ENCODE measurements at places on chromosomes 2 and 18.

GRCh38 chr2:75571730-75572430 is 11.1 kb upstream of the EVA1A start:
- DNase-seq: no peak

DNA sequence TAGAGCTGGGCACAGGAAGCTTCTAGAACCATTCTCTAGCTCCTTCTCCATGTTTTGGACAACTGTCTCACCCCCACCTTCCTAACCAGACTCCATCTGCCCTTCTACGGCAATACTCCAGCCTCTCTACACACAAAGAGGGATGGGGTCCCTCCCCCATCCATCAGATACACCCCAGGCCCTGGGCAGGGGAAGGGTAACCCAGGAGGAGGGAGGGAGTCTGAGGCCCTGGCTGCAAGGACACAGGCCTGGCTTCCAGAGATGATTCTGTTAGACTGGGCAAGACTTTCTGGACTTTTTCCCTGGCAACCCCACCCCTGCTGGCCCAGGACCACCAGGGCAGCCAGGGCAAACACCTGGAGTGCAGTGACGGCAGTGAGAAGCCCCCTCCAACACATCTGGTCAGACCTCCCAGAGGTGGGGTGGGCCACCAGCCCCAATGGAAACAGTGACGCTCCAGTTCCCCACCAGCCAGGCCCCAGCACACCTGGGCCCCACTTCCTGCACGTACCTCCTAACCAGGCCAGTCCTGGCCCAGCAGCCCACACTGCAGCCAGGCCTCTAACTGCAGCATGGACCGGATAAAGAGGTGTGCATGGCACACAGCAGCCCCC is 6.5 kb downstream of the CYP26B1 start:
- no peak for DNase-seq

- DNase-seq: no peak
Observed at GRCh38 chr2:223865907-223866508, 28.6 kb upstream of the AP1S3 start.

GRCh38 chr2:179824961-179825360 is 36.5 kb downstream of the ZNF385B start:
- DNase-seq: no peak

- DNase-seq: no peak
Observed at GRCh38 chr2:60652832-60653340, 99.4 kb upstream of the BCL11A start.

DNA sequence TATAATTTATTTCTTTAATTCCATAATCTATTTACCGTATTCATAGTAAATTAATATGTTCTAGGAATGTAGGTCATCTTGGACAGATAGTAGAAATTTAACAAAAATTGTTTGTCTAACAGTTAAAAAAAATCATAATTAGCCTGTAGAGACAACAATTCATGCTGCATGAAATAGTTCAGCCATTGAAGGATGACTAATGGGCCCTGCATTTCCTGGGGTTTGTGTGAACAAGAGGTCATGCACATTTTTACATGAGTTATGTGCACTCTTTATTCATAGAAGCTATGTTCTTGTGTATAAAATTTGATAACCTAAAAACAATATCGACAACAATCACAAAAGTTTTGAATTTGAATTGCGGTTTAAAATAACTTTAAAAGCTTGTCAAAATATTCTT is 1663.6 kb downstream of the SUCLG1 start:
- no peak for DNase-seq

DNA sequence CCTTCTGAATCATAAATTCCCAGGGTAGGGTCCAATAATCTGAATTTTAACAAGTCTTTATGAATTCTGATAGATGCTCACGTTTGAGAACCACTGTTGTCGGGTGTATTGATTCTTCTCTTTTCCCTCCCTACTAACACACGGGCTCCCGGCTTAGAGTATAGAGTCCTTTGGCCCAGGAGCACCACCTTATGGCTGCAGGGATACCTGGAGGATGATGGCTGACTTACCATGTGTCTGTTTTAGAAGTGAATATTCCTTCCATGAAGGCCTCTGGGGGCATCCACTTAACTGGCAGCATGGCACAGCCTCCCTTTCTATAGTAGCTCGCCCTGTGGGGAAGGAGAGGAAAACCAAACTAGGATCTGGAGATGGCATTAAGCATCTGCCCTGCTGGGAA is 91.7 kb downstream of the CLIP4 start:
- no peak for DNase-seq

GRCh38 chr2:105391058-105391627 is 7.7 kb downstream of the FHL2 start:
- DNase-seq: no peak

DNA sequence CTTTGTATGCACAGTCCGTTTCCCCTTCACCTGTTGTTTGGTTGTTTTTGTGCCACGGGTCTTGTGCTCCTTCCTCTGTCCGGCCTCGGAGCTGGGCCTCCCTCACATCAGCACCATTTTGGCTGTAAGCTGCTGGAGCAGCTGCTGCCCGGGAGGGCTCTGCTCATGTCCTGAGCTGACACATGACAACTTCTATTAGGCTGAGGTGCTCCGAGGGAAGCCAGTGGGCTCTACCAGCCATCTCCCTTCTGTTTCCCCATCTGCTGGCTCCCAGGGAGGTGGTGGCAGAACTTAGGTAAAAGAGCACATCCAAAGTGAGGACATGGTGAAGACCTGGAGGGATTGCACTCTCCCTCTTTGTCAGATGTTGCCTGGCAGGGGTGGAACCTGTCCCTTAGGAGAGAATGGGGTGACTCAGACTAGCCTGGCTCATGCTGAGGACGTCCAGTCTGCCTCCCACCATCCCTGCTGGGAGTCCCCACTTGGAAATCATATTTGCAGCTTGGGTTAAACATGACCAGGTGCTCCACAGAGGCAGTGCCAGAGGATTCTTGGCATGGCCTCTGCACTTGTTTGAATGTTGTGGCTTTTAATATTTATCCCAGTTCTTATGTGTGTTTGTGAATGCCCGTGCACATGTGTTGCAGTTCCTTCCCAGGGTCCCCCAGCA is 49.8 kb upstream of the TNP1 start:
- DNase-seq: no peak

- DNase-seq: no peak
Observed at GRCh38 chr2:11314487-11314886, 29.9 kb downstream of the ROCK2 start.

- no peak for DNase-seq
Observed at GRCh38 chr2:112087346-112088020, 32.4 kb downstream of the TMEM87B start.

DNA sequence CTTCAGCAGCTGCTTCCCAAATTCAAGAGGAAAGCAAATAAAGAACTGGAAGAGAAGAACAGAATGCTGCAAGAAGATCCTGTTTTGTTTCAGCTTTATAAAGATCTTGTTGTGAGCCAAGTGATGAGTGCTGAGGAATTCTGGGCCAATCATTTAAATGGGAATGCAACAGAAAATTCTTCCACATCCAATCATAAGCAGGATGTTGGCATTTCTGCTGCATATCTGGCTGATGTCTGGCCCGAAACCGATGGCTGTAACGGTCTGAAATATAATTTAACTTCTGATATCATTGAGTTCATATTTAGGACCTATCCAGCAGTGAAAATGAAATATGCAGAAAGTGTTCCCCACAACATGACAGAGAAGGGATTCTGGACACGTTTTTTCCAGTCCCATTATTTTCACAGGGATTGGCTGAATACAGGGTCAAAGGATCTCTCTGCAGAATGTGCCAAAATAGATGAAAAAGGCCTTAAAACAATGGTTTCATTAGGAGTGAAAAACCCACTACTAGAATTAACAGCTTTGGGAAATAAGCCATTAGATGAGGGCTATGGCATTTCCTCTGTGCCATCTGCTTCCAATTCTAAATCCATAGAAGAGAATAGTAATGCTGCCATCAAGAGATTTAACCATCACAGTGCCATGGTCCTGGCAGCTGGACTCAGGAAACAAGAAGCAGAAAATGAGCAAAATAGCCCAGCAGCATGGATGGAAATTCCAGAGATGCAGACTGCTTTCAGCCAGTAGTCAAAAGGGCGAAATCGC is 175.6 kb downstream of the MC4R start:
- no peak for DNase-seq

DNA sequence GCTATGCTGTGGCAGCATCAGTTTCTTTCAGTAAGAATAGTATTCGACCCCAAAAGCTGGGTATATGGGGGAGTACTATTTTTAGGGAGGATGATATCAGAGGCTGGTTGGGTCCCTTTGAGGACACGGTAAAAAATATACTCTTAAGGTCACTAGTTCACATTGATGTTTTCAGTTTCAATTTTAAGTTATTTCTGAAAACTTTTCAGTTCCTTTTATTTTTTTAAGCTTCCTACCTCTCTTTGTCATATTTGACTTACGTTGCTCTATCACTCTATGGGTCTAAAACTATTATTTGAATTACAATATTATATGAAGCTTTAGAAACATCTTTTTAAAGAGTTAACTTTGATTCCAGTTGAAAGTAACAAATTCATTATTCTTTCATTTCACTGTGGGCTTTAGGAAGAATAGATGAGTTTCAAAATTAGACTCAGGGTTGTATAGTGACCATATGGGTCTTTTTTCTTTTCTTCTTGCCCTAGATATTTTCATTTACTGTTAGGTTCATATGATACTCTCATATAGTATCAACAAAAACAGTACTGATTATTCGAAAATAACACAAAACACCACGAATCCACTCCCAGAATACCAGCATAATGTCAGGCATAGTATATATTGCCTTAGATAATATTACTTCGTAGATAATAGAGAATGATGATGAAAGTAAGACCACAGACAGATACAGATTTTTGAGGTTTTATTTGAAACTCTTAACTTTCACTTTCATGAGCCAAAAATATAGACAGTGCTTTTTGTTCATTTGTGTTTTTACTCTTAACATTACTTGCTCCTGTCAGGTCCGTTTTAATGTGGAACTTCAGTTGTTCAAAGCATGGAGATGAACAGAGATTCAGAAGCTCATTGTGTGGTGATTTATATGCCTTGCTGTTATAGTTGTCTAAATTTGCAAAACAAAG is 9.8 kb downstream of the RMDN2 start:
- no peak for DNase-seq

DNA sequence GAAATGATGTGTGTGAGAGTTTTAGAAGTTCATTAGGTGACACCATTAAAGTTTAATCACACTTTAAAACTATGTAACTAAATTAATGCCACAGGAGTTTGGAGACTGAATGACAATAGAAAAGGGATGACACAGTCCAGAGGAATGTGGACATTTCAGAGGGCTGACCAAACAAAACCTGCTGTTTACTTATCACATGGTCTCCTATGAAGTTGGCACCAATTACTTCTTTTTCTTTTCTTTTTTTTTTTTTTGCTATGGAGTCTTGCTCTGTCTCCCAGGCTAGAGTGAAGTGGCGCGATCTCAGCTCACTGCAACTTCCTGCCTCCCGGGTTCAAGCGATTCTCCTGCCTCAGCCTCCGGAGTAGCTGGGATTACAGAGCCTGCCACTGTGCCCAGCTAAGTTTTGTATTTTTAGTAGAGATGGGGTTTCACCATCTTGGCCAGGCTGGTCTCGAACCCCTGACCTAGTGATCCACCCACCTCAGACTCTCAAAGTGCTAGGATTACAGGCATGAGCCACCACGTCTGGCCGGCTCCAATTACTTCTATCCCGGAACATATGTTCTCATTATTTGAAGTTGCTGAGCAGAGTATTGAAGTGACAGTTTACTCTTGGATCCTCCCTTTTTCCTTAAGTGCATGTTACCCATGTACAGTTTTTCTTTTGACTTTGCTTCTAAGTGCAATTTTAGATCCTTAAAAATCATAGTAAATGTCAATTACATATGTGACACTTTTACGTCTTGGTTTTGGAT is 4.3 kb downstream of the AGPS start:
- no peak for DNase-seq

GRCh38 chr2:168526641-168527040 is 70.6 kb downstream of the CERS6 start:
- DNase-seq: no peak

- DNase-seq: no peak
Observed at GRCh38 chr2:199144036-199144435, 313.7 kb downstream of the SATB2 start.

GRCh38 chr2:46003903-46004473 is 293.2 kb upstream of the EPAS1 start:
- no peak for DNase-seq

- no peak for DNase-seq
Observed at GRCh38 chr18:49481317-49481716, 5.7 kb downstream of the C18orf32 start.

GRCh38 chr2:41294331-41294730 is 753.5 kb upstream of the PKDCC start:
- no peak for DNase-seq

DNA sequence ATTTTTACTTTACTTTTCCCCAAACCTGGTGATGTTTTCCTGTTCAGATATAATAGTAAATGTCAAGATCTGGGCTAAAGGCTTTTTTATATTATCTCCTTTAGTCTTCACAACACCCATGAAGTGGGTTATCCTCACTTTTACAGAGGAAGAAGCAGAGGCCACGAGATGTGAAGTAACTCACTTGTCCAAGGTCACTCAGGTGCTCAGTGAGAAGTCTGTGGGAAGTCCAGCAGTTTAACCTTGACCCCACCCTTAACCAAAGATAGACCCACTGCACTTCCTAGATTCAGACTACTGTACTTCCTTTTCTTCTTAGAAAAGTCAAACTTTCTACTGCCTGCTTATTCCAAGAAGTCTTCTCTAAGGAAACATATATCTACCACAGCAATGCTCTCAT is 56.3 kb upstream of the STAT1 start:
- DNase-seq: no peak

DNA sequence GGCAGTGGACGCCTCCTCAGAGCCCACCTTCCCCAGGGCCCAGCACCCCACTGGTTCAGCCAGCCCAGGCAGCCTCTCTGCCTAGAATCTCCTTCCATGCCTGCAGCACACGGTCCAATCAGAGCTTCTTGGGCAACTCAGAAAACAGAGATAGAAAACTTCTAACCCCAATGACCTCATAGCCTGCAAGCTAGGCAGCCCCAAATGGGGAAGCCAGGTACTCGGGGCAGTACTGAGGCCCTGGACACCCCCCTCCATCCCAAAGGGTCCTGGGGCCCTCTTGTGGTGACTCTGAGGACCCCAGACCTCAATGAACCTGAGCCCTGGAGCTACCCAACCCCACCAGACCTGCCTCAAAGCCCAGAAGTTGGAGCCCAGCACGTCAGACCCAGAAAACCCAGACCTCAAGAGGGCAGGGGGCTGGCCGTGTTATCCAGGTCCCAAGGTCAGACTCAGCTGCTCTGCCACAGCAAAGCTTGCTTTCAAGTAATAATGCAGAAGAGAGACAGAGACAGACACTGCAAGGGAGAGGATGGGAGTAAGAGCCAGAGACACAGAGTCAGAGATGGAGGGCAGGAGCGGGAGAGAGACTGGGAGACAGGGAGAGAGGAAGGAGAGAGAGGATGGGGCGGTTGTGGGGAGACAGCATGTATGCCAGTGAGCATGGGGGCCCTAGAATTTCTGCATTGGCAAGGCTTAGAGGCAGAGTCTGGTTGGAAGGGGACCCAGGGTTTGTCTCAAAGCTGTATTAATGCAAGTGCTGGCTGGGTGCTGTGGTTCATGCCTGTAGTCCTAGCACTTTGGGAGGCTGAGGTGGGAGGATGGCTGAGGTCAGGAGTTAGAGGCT is 28.2 kb downstream of the SERTAD2 start:
- DNase-seq: no peak

DNA sequence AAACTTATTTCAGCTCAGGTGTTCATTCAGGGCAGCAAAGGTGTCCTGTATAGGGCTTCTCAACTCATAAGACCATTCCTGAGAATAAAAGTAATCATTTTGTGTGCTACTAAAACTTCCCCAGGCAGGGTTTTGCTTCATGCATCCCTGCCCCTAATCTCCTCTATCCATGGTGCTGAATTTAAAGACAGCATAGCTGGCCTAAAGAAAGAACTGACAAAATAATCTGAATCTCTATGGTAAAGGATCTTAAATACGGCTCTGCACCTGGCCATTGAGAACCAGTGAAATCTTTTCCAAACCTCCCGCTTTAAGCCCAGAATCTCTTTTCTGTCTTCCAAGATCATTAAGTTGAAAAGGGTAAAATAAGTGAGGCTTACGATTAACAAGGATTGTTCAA is 292.1 kb upstream of the KLHL29 start:
- peak; percentile 0 for DNase-seq
